Glutamatergic neuron (in vitro differentiated cells): ENCODE measurements at places on chromosomes 1 and 21. TPM values are rescaled to one million over a fixed set of nuclear protein-coding genes. Genes with fewer than 3 reads are reported as not detected.

Gene IRF6
- 0.47 TPM for total RNA-seq

Gene RGS8
- total RNA-seq = 3.5 TPM

Gene GPR153
- 174 TPM for total RNA-seq

- peaks cover 20% of the 10 kb centered on the region for H3K4me1 ChIP-seq
- no peak for DNase-seq
- H3K4me3 ChIP-seq = no peak overlapping the region
- peaks cover 8% of the 10 kb centered on the region for H3K27me3 ChIP-seq
- no peaks in the 10 kb centered on the region for H3K36me3 ChIP-seq
Measured at GRCh38 chr1:30172299-30172694, 551.1 kb downstream of the MATN1 start.

DNA sequence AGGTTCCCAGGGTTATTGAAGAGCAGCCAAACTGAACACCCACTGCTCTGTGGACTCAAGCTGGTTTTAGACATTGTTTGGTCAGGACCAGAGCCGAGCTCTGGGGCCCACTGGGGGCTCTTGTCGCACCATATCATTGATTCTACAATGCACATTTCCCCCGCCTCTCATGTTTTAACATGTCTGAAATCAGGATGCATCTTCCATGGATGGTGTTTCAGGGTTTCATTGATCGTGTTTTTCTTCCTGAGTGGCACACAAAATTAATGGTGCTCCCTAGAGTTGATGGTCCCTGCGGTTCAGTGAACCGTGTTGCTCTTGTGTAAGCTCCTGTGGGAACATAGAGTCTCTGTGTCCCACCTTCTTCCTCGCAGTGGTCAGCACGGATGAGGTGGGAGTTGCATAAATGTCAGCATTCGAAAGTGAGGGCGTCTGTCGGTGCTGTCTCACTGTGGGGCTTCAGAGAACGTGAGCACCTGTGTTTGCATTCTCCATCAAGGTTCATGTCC is 38.3 kb downstream of the GALNT2 start:
- no peak overlapping the region for H3K4me3 ChIP-seq
- DNase-seq = no peak
- no peak overlapping the region for H3K27ac ChIP-seq
- H3K36me3 ChIP-seq = no peaks in the 10 kb centered on the region
- peaks cover 40% of the 10 kb centered on the region for H3K4me1 ChIP-seq
- peaks cover 6% of the 10 kb centered on the region for H3K27me3 ChIP-seq

GRCh38 chr1:157624471-157624870 is 26.6 kb upstream of the FCRL4 start:
- DNase-seq = no peak
- no peak overlapping the region for H3K4me3 ChIP-seq
- H3K27me3 ChIP-seq = no peaks in the 10 kb centered on the region
- H3K36me3 ChIP-seq = no peaks in the 10 kb centered on the region
- H3K4me1 ChIP-seq = no peaks in the 10 kb centered on the region
- no peak overlapping the region for H3K27ac ChIP-seq

GRCh38 chr1:183180218-183180617 is 5.8 kb upstream of the LAMC2 start:
- no peak overlapping the region for H3K27ac ChIP-seq
- no peak for DNase-seq
- H3K36me3 ChIP-seq = no peaks in the 10 kb centered on the region
